ENCODE measurements at places on chromosomes 1 and 21.

DNA sequence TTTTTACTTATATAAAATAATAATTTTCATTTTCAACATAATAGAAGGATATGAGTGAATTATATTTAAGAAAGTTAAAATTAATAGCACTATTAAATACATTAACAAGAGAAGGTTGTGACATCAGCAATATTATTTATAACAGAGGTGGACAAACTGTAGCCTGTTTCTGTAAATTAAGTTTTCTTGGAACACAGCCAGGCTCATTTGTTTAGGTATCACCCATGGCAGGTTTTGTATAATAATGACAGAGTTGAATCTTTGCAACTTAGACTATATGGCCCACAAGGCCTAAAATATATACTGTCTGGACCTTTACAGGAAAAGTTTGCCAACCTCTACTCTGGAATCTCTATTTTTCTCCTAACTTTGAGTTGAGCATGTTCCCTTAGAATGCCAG is 42.8 kb upstream of the CACYBP start:
- no peak for DNase-seq

DNA sequence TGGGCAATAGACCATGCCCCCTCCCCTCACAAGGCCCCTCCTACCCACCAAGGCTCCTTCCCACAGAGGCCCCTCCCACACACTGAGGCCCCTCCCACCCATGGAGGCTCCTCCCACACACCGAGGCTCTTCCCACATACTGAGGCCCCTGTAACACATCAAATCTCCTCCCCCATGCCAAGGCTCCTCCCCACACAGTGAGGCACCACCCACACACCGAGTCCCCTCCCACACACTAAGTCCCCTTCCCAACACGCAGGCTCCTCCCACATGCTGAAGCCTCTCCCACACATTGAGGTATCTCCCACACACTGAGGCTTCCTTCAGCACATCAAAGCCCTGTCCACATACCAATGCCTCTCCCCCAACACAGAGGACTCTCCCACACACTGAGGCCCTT is 391.8 kb downstream of the CAMTA1 start:
- DNase-seq, result no peak

DNA sequence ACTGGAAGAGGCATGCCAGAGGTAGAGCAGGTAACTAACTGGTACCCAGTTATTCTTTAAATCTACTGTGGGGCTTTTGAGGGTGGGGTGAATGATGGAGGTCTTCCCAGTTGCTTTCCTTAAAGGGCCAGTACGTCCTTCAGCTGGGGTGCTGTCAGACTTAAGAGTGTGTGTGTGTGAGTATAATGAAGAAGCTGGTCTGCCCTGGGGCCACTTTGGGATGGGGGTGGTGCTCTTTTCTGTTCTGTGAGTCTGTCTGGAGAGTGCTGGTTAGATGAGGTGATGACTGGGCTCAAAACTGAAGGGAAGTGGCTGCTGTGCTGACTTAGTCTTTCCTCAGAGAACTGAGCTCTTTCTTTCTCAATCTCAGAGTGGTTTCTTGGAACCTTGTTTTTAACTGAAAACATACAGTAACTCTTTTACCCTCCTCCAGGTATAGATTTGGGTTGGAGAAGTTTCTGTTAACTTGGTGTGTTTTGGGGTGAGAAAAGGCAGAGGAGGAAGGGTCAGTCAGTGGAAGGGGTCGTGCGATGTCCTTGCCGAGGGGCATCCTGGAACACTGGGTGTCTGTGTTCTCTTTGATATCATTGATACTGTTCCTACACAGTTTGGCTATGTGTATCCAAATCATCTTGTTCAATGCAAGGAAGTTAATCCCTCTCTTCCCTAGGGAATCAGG is 746 bp downstream of the MACF1 start:
- no peak for DNase-seq

GRCh38 chr1:232909752-232910151 is 40.7 kb upstream of the NTPCR start:
- no peak for DNase-seq

DNA sequence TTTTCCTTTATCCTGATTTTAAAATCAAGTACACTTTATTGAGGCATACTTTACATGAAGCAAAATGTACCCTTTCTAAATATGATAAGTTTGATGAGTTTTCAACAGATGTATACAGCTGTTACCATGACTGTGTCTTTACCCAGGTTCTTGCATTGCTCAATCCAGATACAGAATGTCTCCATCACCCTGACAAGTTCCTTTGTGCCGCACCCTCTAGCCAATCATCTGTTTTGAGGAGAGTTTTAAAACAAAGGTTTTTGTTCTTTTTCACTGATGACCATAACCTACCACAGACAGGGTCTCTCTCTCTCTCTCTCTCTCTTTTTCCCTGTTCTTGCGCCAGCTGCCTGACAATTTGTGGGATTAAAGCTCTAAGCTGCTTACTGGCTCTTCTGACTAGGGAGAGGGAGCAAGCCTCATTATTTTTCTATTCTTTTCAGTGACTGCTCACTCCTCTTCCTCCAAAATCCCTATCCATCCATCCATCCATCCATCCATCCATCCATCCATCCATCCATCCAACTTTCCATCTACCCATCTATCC is 1.2 kb upstream of the KCNE1 start:
- DNase-seq, result no peak
